ENCODE measurements at places on chromosomes 1 and 21. TPM values are rescaled to one million over a fixed set of nuclear protein-coding genes. Genes with fewer than 3 reads are reported as not detected.

- no peak for DNase-seq
These were observed 45.5 kb upstream of the SOX13 start for GRCh38 chr1:204027446-204027845.

DNA sequence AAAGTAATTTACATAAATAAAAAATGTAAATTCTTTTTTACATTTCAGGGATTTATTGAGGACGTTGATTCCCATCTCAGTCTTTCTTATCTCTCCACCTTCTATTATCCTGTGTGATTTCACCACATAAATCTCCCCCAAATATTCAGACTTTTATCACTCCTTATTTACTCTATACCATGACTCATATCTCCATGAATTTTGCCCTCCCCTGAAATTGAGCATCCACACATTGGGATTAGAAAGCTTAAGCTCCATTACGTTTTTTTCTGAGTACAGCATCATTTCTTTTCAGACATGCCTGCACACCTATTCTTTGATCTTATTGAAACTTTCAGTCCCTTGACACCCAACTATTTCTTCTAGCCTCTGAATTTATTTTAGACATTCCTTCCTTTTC is 111.2 kb downstream of the IFI44 start:
- DNase-seq: no peak

DNA sequence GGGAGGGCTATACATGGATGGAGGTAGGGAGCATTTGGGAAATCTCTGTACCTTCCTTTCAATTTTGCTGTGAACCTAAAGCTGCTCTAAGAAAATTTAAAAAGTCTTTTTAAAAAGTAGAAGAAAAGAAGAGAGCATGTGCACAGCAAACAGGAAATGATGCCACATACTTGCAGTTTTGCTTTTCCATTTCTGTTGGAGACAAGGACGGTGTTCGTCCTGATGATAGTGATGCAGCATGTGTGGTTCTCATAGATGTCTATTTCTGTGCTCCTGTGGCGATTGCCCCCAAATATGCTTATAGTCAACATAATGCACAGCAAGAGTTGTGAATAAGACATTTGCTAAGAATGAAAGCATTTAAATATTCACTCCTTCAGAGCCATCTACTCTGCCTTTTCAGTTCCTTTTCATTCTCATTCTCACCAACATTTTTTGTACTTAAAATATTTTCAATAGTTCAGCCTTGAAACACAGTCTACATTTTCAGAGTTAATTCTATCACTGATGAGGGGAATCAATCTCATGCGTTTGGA is 66.6 kb downstream of the LRRC8C start:
- no peak for DNase-seq

DNA sequence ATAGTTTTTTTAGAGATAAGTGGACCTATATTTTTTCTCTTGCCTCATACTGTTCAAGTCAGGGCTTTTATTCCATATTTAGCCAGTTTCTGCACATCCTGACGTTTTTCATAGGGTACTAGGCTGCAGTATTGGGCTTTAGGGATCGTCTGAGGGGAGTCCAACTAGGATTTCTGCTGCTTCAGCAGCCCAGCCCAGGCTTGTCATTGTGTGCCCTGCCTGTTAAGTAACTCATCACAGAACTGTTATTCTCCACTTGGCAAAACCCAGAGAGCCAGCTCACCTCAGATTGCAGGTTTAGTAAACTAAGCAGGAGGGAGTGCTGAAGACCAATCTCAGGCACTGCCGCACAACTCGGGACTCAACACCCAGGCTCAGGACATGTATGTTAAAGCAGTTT is 2.8 kb downstream of the GALNT2 start:
- no peak for DNase-seq

GRCh38 chr1:85344256-85344694 is 67.8 kb upstream of the BCL10 start:
- DNase-seq: peak; percentile 58

DNA sequence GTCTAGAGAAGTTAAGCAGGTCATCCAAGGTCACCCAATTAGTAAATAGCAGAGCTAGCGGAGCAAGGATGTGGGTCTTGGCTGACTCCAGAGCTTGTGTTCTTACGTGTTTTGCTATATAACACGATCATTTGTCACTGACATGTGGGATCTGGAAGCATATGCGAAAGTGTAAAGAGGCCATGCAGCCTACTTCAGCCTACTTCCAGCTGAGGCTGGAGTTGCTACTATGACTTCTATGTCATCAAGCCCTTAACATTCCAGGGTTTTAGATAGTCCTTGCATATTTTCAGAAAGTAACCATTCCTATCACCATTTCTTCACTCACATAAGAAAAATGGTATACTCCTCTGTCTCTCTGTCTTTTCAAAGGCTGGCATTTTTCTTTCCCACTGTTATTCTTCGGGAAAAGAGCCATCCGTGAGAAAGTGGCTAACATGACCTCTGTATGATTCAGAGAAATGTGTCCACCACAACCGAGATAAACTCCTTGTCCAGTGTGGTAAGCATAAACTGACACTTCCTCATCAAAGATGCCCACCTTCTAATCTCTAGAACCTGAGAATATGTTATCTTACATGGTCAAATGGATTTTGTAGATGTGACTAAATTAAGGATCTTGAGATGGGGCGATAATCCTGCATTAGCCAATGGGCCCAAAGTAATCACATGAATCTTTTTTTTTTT is 24.0 kb upstream of the ABL2 start:
- DNase-seq: no peak

DNA sequence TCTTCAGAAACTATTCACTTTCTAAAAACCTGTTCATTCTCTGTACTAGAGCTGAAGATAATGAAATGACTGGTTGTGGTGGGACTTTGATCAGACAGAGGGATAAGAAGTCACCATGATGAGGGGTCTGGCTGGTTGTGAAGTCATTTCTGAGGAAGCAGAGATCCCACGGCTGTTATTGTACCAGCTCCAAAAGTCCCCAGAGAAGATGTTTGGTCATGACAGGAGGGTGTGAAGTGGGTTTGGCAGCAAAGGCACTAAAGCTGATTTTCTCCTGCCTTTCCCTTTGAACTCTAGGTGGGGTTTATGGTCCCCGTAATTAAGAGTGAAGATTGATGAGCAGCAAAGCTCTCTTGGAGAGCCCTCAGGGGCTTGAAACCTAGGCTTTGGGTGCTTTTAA is 103.1 kb upstream of the CACHD1 start:
- DNase-seq: no peak

- no peak for DNase-seq
These were observed 191.3 kb downstream of the TGFB2 start for GRCh38 chr1:218536296-218536986.

DNA sequence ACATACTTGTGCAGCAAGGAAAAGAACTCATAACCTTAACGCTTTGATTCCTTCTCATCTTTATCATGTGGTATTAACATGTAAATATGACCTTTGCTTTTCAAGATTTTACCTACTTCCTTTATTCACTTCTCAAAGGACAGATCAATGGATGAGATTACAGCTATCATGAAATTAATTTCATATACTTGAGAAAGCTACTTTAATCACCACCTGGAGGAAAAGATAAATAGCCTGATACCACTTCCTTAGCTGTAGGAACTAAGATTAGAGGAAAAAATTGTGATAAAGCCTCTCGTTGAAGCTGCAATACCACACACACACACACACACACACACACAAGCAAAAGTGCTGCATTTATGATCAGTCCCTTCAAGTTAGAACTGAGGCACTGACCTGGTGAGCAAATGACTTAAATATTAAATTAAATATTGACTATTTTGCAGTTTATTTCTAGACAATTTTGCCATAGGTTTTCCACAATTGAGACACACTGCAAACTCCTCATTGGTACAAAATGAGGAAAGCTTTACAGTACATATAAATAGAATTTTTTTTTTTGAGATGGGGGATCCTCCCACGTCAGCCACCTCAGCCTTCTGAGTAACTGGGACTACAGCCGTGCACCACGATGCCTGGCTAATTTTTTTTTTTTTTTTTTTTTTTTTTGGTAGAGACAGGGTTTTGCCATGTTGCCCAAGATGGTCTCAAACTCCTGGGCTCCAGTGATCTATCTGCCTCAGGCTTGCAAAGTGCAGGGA is 27.2 kb upstream of the DMRTB1 start:
- DNase-seq: no peak

- DNase-seq: no peak
These were observed 9.2 kb upstream of the NBPF11 start for GRCh38 chr1:148161053-148161901.

- no peak for DNase-seq
These were observed 12.9 kb upstream of the BCL10 start for GRCh38 chr1:85289207-85289847.

GRCh38 chr1:19814681-19815503 is at the start of gene RNF186:
Gene RNF186, minus strand, starts transcription at chr1:19815283. Its CDS starts 182 bp downstream, at chr1:19815101.
- DNase-seq: no peak

DNA sequence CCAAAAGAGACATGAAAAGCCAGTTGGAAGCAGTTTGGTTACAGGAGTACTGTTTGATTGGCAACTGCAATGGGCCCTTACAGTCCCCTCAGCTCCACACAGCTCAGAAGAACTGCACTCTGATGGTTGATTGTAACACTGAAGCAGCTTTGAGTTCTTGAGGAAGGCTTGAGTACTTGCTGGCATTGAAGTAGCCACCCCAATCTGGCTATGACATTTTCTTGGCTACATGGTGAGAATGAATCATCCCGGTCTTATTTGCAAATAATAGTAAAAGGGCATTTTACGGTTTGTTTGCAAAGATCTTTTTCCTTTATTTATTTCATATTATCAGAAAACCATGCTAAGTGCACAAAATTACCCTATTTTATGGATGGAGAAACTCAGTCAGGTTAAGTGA is 159.7 kb upstream of the BEND5 start:
- DNase-seq: no peak

DNA sequence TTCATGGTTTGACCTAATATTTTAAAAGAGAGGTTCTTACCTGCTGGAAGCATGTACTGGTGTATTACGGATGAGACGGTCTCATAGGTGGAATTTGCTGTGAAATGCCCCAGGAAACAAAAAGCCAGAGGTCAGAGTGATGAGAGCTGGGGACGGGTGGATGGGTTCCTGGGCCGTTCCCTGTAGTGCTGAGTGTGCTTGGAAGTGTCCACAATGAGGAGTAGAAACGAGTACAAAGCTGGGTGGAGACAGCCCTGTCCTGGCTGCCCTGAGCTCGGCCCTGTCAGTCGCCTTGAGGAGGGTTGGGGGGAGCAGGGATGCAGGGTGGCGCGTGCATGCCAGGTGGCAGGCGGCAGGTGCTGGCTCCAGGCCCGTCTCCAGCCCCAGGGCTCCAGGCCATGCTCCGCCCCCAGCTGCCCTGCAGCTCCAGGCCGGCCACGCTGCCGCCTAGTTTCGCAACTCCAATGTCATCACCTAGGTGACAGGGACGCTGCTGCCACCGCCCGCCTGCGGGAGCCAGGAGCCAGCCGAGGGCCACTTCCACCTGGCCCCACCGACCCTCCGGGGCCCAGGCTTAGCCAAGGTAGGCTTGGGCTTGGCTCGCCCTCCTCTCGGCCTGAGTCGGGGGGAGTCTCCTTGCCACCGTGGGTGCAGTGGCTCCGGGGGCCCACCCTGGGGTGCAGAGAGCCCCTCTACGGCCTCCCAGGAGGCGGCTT is 16.4 kb downstream of the TP73 start:
- DNase-seq: peak; percentile 26

DNA sequence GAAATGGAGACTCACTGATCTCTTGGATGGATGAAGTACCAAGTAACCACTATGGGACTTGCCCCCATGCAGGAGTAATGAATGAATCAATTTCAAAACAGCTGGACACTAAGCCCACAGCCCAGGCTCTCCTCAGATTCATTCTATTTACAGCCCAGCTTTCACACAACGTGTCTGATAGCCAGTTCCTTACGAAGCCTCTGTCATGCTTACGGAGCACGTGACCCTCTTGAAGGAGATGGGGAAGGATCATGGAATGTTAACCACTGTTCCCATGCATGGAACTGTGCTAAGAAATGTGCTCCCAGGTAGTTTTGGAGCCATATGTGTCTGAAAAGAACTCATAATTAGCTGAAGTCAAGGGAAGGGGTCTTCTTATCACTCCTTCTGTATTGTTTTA is 124.1 kb downstream of the KIF26B start:
- DNase-seq: peak; percentile 51

- DNase-seq: no peak
These were observed 113.4 kb downstream of the PTBP2 start for GRCh38 chr1:96834986-96835385.

GRCh38 chr1:230938924-230939368 is 39.7 kb downstream of the TTC13 start:
- no peak for DNase-seq

- peak; percentile 94 for DNase-seq
These were observed at the start of gene LSM10 for GRCh38 chr1:36397378-36398230. Gene LSM10, minus strand, starts transcription at chr1:36397908. Its CDS starts 3,779 bp downstream, at chr1:36394129.

- DNase-seq: no peak
These were observed 3.0 kb downstream of the OLFM3 start for GRCh38 chr1:101993710-101994109.

DNA sequence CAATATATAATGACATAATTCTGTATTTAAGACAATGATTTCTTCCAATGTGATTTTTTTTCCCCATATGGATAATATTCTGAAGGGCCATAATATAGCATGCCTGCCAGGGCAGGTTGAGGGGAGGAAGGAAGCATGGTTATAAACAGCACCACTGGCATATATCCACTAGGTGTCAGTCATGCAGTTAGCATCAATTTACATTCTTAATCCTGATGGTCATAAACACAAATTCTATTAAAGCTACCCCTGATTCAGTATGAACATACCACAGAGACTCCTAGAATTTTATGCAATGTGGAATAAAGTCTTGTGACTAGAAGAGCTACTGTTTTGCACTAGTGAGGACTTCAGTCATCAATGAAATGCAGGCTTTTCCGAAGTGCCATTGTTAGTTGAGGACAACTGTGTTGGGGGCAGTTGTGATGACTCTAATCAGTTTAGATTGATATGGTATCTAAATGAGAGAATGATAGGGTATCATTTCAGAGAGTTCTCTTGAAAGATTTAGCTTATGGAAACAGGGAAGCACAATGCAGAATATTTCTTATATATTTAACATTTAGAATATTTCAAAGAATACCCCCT is 342.7 kb upstream of the NR5A2 start:
- DNase-seq: peak; percentile 84

GRCh38 chr1:23989263-23989662 is 9.1 kb upstream of the SRSF10 start:
- no peak for DNase-seq

Gene RGSL1
- not detected for total RNA-seq

Gene GPR3
- 1.7 TPM for total RNA-seq

Gene PLA2G2F
- not detected for total RNA-seq

Gene C1orf115
- total RNA-seq: 7.5 TPM

Gene AMIGO1
- total RNA-seq: 11.2 TPM

Gene RSPH1
- 0.06 TPM for total RNA-seq

Gene KCNA3
- total RNA-seq: not detected

Gene FAM177B
- not detected for total RNA-seq

Gene VHLL
- total RNA-seq: 0.98 TPM

Gene EFNA1
- total RNA-seq: 43.1 TPM

Data from cardiac muscle cell (in vitro differentiated cells and primary cell).